ENCODE measurements at places on chromosomes 6 and 20. TPM values are rescaled to one million over a fixed set of nuclear protein-coding genes. Genes with fewer than 3 reads are reported as not detected.

DNA sequence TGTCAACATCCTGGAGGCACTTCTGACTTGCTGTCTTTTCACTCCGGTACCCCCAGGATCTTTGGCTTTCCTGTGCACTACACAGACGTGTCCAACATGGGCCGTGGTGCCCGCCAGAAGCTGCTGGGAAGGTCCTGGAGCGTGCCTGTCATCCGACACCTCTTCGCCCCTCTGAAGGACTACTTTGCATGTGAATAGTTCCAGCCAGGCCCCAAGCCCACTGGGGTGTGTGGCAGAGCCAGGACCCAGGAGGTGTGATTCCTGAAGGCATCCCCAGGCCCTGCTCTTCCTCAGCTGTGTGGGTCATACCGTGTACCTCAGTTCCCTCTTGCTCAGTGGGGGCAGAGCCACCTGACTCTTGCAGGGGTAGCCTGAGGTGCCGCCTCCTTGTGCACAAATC, 12.0 kb upstream of the MAPRE1 start:
- no peak for DNase-seq

GRCh38 chr20:40359131-40359912, 329.7 kb downstream of the MAFB start:
- no peak for DNase-seq

The SLCO4A1 gene
- 0.17 TPM for total RNA-seq

DNA sequence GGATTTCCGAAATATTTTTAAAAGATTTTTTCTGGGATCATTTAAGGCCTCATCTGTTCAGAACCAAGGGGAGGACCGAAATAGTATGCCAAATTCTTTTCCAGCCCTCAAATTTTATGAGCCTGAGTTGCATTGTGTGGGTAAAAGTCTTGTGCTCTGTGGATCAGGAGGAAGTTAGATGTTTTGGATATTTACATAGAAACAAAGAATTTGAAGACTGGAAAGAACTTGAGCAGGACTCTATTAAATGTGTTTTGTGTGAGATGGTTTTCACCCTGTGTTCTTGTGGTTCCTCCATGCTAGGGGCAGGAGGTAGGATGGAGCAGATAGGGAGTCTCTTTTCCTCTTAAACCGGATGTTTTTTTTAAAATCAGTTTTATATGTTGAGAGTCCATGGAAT, 329.1 kb downstream of the LAMA2 start:
- DNase-seq: peak; percentile 70

DNA sequence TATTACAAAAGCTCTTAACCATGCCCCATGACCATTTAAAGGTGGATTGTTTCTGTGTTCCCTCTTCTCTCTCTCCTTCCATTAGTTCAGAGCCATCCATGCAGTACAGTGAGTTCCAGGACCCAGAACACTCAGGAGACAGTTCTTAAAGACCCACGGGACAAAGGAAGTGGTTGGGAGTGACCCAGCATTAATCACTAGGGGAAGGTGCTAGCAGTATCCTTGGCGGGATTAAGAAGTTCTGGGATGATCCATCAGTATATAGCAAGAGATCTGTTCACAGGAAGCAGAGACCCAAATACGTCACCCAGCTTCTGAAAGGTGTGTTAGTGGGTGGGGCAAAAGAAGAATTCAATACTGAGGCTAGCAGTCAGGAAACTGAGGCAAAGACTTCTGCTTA, 154.1 kb downstream of the PHF3 start:
- DNase-seq: no peak

The ADISSP gene
- total RNA-seq: 84.3 TPM

- no peak for DNase-seq
Observed at GRCh38 chr6:139990026-139990686, 615.7 kb upstream of the CITED2 start.

GRCh38 chr20:54620611-54621010, 145.2 kb downstream of the DOK5 start:
- DNase-seq: no peak

- DNase-seq: peak; percentile 39
Observed at GRCh38 chr6:24990236-24990845, 54.6 kb upstream of the RIPOR2 start.

The TMC2 gene
- not detected for total RNA-seq

The VNN1 gene
- total RNA-seq: 4.2 TPM

The ABCC10 gene
- total RNA-seq: 14.9 TPM

The PAQR8 gene
- 7.2 TPM for total RNA-seq

- peak; percentile 49 for DNase-seq
Observed at GRCh38 chr6:165889636-165890403, 226.8 kb upstream of the PDE10A start.

The POU3F2 gene
- 0.19 TPM for total RNA-seq

- DNase-seq: no peak
Observed at GRCh38 chr6:15630202-15630601, 32.6 kb downstream of the DTNBP1 start.

GRCh38 chr20:1934156-1934555, 38.9 kb downstream of the SIRPA start:
- DNase-seq: peak; percentile 80

GRCh38 chr6:54204921-54205591, 93.8 kb downstream of the MLIP start:
- DNase-seq: no peak

- peak; percentile 31 for DNase-seq
Observed at GRCh38 chr6:136717716-136717990, 74.6 kb downstream of the MAP3K5 start.

GRCh38 chr6:84854811-84855400, 90.5 kb upstream of the TBX18 start:
- DNase-seq: no peak

The CALHM6 gene
- total RNA-seq: 3.9 TPM

DNA sequence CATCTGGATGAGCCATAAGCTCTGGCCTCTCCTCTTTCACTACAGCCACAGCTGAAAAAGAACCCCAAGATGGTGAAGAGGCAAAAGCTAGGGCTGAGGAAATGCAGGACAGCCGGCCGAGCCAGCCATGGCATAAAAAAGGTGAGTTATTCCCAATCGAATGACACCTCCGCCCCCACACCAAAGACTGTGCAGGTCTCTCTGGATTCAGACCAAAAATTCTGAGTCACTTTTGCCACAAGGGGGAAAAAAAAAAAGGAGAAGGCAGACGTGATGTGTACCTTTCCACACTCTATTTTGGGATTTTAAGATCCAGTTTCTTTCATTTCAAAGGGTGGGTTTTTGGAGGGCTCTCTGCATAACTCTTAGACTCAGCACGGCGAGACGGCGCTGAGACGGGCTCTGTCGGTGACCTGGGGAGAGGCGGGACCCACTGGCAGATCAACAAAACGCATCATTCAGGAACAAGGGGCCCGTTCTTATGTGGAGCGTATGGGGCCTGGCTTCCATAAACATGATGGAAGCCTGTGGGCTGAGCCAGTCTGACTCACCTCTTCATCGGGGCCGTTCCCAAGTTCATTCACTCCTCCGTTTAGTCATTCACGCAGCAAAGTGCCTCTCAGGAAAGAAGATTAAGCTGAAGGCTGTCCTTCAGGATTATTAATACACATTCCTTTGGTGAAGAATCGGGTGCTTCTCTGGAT, 54.8 kb downstream of the NFATC2 start:
- DNase-seq: peak; percentile 69

DNA sequence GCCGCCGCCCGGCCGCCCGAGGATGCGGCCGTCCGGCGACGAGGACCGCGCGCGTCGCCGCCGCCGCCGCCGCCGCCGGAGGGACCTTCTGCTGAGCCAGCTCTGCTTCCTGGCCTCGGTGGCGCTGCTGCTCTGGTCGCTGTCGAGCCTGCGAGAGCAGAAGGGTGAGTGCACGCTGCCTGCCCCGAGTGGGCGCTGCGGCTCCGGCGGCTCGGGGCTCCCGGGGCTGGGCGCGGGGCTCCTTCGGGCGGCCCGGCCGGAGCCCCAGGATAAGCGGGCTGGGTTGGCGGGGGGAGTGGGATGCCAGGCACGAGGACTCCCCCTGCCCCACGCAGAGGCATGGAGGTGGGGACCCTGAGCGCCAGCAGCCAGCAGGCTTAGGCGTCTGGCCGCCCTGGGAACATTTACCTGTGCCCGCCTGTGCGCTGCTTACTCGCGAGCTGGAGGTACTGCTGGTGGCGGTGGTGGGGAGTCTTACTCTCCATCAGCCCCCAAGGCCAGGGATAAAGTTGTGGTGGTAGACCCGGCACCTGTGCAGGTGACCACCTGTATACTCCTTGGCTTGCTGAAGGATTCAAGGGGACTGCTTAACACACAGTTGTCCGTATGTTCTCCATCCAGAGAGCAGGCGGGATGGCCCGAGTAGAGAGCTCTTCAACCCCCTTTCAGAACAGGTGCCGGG, 520 bp downstream of the SLC24A3 start:
- no peak for DNase-seq

DNA sequence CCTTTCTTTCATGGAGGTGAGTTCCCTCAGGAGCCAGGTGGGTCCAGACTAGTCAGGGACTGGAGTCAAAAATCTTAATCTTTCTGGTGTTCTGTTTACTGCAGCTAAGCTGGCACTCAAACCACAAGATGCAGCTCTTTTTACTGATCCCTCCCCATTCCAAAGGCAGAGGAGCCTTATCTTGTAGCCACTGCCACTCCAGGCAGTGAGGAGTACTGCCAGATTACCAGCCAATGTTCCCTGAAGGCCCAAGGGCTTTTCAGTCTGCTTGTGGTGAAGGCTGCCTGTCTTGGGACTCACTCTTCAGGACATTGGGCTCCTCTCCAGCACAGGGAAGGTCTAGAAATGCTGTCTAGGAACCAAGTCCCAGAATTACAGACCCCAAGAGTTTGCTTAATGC, 490.4 kb upstream of the ADGRB3 start:
- DNase-seq: no peak

GRCh38 chr6:64732888-64733287, 974.1 kb downstream of the EYS start:
- no peak for DNase-seq

The ADGRB3 gene
- total RNA-seq: not detected

DNA sequence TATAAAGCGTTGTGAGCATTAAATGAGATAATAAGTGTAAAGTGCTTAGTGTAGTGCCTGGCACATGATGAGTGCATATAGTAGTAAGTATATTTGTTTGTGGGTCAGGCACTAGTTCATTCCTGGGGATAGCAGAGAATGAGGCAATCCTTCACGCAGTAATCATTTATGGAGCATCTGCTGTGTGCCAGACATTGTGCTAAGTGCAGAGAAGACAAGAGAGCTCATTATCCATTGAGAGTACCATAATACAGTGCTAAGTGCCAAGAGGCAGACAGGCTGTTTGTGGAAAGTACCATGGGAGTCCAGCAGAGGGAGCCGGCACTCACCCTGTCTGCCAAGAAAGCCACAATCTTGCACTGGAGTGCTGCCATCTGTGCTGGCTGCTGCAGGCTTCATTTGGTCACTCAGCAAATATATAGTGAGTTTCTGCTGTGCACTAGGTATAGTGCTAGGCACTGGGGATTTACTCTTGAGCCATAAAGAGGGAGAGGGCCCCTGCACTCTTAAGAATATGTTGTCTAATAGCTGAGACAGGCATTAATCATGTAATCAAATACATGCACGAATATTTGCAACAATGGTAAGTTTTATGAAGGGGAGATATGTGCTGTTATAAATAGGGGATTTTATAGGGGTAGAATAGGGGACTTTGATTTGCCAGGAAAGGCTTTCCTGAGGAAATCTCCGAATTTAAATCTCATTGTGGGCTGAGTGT, 12.9 kb upstream of the MROH8 start:
- DNase-seq: peak; percentile 80

- no peak for DNase-seq
Observed at GRCh38 chr20:56427797-56428196, 15.7 kb downstream of the CASS4 start.

The FRMD1 gene
- total RNA-seq: not detected

DNA sequence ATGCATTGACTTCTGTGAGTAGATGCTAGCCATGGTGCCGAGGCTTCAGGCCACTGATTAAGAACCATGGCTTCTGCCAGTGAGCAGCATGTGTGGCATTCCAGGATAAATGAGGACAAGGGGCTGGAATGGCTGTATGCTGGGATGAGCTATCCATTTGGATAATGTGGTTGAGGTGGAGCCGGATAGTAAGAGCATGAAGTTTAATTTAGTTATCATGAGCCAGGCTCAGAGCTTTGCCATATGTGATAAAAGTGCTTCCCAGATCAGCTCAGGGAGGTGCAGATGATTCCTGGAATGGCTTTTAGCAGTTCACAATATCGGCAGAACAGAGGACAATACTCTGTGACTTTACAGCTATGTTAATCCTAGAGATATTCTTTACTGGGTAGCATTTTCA, 34.6 kb upstream of the RNF8 start:
- no peak for DNase-seq
